Stimulated activated CD8-positive, alpha-beta memory T cell treated with anti-CD3 and anti-CD28 coated beads, Interleukin-2, amount 100 ng/mL, for 48 hours (primary cell): ENCODE measurements at places on chromosomes 6 and 20.

GRCh38 chr6:72709431-72709830 is 87.6 kb downstream of the KCNQ5 start:
- no peak for DNase-seq

DNA sequence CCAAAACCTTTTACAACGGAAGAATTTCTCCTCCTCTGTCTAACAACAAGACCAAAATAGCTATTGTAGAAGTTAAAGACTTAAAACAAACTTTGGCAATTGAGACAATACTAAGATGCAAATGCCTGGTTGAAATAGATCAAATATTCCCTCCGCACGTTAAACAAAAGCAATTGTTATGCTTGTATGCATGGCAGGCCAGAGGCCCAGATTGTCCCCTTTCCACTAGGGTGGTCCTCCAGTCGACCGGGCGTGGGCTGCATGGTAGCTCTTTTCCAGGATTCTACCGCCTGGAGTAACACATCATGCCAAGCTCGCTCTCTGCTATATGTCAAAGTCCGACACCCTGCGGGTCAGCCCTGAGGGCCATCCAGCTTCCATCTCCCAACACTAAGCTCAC is 234.7 kb downstream of the RNGTT start:
- DNase-seq: no peak

GRCh38 chr6:124888581-124889371 is 73.5 kb upstream of the RNF217 start:
- no peak for DNase-seq

GRCh38 chr6:11172501-11173327 is 59.8 kb downstream of the NEDD9 start:
- DNase-seq: peak; percentile 70

DNA sequence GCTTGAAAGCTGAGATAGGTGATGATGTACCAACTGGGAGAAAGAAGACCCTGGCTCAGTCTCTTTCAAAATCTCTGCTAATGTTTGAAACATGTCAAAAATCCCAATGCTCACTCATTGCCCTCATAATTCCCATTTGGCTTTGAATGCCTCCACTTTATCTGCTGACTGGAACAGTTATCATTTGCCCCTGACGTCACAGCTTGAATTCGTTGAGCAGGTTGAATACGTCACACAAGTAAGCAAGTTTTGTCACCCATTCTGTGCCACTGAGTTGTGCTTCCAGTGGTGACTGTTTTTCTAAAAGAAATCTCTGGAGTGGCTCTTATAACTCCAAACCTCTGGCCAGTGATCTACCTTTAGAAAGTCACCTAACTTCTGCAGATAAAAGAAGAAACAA is 991.4 kb downstream of the EYS start:
- DNase-seq: no peak

DNA sequence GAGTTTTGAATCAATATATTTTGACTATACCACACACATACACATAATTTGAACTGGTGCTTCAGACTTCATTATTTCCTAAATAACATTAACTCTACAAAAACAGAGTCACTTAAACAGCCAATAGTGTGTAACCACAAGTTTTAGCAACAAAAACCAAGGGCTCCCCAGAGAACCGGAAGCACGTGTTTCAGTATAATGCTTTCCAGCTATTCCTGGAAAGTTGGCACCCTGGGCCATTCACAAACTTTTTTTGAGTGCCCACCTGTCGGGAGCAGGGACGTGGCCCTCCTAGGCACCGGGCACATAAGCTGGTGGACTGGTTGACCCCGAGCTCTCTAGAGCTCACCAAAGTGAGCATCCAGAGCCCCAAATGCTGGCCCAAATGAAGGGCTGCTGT is 1.9 kb upstream of the SLC35D3 start:
- DNase-seq: no peak

DNA sequence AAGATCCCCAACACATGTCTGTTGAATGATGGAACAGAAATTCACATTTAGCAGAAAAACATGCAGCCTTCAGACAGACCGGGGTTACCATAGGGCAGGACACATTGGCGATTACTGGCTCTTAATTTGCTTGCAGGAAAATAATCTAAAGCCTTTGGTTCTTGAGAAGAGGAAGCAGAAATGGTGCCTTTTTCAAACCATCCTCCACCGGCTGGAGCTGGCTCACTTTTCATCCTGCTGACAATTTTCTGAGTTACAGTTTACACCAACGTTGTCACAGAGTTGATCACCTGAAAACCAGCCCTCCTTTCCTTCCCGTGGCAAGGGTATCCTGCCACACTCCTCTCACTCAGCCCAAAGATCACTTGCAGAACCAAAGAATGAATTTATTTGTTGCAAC is 32.6 kb downstream of the SF3B5 start:
- no peak for DNase-seq

GRCh38 chr20:20407891-20408805 is 40.2 kb downstream of the INSM1 start:
- no peak for DNase-seq

DNA sequence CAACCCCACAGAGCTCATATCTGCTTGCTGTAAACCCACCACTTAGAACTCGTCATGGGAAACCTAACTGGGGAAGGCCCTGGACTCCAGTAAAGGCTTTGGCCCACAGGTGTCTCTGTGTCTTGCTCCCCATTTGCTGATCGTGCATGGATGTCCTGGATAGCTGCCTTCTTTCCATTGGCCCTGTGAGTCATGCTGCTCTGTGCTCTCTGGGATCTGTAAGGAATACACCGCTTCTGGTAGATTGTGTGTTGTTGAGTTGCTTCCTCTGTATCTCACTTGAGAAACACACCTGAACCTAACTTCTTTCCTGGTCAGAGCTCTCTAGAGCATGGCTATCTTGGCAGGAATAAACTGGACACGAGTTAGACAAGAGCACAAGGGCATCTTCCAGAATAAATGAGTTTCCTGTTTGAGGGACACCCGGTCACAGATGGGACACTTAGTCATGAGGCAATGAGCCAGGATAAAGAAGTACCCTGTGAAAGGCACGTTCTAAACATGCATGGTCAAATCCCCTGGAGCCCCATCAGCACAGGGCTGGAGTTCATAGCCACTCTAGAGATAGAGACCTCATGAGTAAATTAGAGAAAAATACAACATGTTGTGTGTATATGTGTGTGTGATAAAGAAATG is 99.6 kb upstream of the TMEM170B start:
- DNase-seq: no peak

DNA sequence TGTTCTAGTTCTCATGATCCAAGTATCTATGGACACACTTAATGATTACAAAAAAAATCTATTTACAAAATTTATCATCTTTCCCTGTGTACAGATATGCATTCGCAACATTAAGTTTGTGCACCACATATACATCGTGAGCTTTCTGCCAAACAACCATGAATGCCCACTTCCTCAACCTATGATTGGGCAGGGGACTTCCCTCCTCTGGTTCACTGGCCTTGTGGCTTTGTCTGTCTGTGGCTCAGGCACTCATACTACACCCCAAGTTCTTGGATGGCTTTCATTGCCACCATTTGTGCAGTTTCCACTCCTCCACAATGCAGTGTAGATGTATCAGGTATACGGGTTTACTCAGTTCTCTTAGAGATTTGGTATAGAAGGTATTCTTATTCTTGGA is 74.9 kb downstream of the HS3ST5 start:
- DNase-seq: no peak

DNA sequence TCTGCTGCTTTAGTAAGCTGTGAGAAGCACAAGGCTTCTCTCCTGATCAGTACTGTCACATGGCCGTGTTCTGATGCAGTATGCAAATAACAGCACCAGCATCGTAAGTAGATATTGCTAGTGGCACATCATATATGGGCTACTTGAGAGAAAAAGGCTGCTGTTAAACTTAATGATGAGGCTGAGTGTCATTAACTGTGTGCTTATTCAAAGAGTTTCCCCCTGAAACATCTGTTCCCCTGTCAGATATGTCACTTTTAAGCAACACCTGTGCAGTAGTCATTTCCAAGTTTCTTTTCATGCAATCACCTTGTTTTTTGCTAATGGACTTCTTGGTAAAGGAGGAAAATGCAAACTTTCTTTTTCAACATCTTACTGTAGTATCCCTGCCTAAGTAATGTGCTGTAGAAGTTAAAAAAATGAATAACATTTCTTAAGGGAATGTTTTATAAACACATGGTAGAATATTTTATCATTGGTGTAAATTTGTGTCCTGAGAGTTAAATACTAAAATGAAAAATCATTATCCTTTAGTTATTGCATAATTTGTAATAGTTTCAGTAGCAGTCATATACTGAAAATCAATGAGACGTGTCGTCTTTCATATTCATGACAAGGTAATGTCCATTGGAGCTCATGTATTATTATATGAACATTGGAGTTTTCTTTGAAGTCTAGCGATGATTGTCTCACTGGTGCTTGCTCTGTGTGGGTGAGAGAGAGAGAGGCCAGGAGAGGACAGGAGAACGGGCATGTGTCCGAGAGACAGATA is 366.3 kb downstream of the CDKAL1 start:
- no peak for DNase-seq

- no peak for DNase-seq
These were observed 302.3 kb downstream of the HIVEP2 start for GRCh38 chr6:142642651-142643050.

DNA sequence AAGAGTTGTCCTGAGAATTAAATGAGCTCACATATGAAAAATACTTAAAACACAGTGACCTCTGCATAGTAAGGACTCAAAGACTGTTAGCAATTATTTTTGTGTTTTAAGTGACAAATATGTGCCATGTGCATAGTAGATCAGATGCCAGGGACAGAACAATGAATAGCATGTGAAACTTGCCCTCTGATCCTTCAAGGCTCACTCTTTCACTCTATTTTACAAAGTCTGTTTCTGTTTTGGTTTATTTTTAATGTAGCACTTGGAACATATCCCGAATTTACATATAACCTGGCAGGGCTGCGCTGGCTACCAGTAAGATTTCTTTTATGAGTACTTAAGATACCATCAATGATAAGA is 135.5 kb upstream of the TNFAIP3 start:
- DNase-seq: no peak

GRCh38 chr6:118810420-118811027 is 83.4 kb upstream of the ASF1A start:
- peak; percentile 37 for DNase-seq

GRCh38 chr6:118715376-118715775 is 64.0 kb upstream of the CEP85L start:
- DNase-seq: no peak

GRCh38 chr20:24096864-24097450 is 108.4 kb upstream of the GGTLC1 start:
- no peak for DNase-seq

- DNase-seq: no peak
These were observed 259.0 kb downstream of the HIVEP2 start for GRCh38 chr6:142685852-142686506.

DNA sequence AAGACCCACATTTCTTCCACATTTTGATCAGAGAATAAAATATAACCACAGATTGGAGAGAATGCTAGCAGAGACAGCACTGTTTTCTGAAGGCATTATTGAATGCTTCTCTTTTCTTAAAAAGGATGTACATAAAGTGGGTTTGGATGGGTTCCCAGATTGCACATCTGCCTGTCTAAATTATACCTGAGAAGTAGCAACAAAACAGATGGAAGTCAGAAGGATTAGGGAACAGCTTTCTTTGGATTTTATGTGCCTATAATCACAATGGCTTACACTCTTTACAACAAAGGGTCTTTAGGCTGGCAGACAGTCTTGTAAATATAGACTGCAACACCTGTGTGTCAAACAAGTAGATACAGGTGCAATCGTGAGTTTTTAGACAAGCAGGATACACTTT is 622.2 kb upstream of the MANEA start:
- DNase-seq: no peak

DNA sequence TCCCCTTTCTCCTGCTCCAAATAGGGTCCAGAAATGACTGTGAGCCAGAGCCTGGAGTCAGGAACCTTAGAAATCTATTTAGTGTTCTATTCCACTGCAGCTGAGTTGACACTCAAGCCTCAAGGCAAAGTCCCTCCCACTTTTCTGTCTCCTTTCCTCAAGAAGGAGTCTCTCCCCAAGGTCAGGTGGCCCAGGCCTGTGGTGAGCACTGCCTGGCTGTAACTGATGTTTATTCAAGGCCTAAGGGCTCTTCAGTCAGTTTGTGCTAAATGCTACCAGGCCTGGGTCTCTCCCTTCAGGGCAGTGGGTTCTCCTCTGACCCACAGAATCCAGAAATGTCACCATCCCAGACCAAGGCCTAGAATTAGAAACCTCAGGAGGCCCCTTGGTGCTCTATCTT is 1042.9 kb upstream of the EPHA7 start:
- no peak for DNase-seq

- no peak for DNase-seq
These were observed 1.2 kb downstream of the REV3L start for GRCh38 chr6:111481836-111482187.

- peak; percentile 48 for DNase-seq
These were observed 14.7 kb downstream of the UCKL1 start for GRCh38 chr20:63941282-63942081.
